ENCODE measurements at places on chromosomes 12 and 14.

DNA sequence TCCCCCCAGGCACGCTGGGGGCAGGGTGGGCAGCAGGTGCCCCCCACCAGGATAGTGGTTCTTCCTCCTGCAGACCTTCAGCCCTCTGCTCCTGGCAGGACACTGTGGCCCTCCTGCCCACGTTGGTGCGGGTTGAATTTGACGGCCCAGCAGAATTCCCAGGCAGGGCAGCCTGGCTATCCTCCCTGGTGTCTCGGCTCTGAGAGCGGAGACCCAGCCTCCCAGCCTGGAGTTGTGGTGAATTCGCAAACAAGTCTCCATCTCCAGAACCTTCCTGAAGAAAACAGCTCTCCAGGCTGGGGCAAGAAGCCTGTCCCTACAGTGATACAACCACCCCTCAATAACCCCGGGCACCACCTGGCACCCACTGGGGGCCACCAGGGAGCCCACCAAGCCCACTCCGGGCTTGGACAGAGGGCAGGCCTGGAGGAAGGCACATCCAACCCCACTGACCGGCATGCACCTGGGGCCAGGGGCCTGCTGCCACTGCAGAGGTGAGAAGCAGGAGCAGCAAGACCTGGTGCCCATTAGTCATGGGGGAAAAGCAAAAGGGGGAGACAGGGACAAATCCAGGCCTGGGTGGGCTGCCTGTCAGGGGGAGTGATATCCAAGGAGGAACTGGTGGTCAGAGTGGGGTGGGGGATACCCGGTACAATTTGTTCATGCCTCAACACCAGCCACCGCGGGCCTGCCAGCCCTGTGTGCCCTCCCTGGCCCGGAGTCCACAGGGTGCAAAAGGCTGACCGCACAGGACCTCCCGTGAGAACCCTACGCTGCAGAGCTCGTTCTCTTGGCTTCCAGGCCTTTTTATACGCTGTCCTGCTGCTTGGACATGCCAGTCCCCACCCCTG, 3.6 kb downstream of the ANKRD9 start:
- no peak for DNase-seq

GRCh38 chr14:74977164-74977900, 21.9 kb upstream of the PGF start:
- DNase-seq, result no peak

GRCh38 chr14:40318211-40318719, 886.0 kb upstream of the FBXO33 start:
- no peak for DNase-seq

GRCh38 chr12:49982246-49983087, 9.7 kb downstream of the AQP6 start:
- no peak for DNase-seq

- no peak for DNase-seq
Observed at GRCh38 chr12:111761706-111762105, 5.0 kb upstream of the ALDH2 start.

DNA sequence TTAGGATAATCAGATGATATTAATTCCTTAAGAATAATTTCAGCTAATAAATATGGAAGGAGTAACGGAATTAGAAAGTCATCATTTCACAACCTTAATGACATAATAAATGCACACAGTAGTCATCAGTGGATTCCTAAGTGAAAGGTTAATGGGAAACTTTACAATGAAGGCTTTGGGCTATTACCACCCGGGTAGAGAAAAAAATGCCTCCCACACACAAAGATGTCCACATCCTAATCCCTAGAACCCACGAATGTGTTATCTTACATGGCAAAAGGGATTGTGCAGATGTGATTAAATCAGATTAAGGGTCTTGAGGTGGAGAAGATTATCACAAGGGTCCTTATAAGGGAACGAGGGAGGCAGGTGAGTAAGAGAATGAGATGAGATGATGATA, 5.6 kb downstream of the TMED10 start:
- no peak for DNase-seq

DNA sequence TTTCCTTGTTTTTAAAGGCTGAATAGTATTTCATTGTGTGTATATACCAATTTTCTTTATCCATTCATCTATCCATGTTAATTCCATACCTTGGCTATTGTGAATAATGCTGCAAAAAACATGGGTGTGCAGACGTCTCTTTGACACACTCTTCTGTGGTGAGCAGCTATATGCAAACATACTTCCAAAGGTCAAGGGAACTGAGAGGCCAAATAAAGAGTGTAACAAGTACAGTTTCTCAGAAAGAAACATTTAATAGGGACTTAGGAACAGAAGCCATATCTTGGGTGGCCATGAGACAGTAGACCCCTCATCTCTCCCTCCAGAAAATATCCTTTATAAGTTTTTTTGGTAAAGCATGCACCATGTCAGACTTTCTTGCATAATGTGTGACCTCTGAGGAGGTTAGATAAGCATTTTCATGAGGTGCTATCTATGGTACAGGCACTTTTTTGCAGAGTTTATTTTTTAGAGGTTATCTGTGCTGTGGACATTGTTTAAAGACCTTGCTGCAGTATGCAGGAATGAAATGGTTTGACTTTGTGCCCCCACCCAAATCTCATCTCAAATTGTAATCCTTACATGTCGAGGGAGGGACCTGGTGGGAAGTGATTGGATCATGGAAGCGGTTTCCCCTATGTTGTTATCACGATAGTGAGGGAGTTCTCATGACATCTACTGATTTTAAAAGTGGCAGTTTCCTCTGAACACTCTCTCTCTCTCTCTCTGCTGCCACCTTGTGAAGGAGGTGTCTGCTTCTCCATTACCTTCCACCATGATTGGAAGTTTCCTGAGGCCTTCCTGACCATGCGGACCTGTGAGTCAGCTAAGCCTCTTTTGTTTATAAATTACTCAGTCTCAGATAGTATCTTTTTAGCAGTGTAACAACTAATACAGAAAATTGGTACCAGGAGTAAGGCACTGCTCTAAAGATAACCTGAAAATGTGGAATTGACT, 1202.3 kb downstream of the GALC start:
- no peak for DNase-seq

Measured in stimulated activated CD4-positive, alpha-beta T cell treated with anti-CD3 and anti-CD28 coated beads, Interleukin-15, amount 100 ng/mL, for 48 hours (primary cell).